ENCODE measurements at places on chromosomes 4 and X.

DNA sequence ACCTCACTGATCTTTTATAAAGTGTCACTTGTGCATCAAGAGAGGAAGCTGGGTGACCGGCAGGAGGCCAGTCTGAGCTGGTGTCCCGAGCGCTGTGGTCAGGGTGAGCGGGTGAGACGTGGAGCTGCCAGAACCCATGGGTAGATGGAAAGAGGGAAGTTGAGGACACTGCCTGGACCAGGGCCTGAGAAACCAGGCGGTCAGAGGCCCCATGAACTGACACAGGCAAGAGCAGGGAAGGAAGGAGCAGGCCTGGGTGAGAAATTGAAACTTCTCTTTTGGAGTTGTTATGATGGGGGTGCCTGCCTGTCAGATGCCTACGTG, 192.6 kb downstream of the AFAP1 start:
- DNase-seq: no peak

GRCh38 chrX:96224279-96224678, 460.4 kb upstream of the DIAPH2 start:
- no peak for DNase-seq

GRCh38 chr4:137748616-137749015, 216.3 kb upstream of the PCDH18 start:
- DNase-seq: no peak

GRCh38 chrX:136577552-136577951, 45.5 kb downstream of the VGLL1 start:
- peak; percentile 64 for DNase-seq

All from NCI-H2081 (cell line).